Kasumi-1 (cell line): ENCODE measurements at places on chromosomes 3 and 15.

- DNase-seq: no peak
Observed at GRCh38 chr15:59396679-59397078, 24.0 kb upstream of the MYO1E start.

GRCh38 chr3:107897471-107898061 lies 193.3 kb downstream of the CD47 start:
- DNase-seq: peak; percentile 20

GRCh38 chr3:149271669-149272068 lies 50.0 kb upstream of the CP start:
- no peak for DNase-seq

DNA sequence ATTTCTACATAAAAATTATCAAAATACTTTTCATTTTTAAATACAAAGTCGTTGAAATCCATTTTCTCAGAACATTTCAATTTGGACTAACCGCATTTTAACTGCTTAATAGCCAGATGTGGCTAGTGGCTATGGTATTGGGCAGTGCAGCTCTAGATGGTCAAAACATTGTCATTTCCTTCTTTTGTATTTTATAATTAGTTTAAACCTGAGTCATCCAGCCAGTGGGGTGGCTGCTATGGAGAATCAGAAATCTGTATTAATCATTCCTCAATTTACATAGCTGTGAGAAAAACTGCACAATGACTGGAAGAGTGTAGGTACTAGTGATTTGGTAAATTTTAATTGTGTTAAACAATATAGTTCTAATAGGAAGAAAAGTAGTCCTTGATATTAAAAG lies 245.3 kb downstream of the PDZRN3 start:
- no peak for DNase-seq

GRCh38 chr15:48383031-48383430 lies 51.8 kb downstream of the DUT start:
- DNase-seq: no peak

- DNase-seq: peak; percentile 60
Observed at GRCh38 chr15:48811325-48811958, 573 bp upstream of the CEP152 start.

- DNase-seq: no peak
Observed at GRCh38 chr3:135246027-135246426, 451.0 kb downstream of the EPHB1 start.

DNA sequence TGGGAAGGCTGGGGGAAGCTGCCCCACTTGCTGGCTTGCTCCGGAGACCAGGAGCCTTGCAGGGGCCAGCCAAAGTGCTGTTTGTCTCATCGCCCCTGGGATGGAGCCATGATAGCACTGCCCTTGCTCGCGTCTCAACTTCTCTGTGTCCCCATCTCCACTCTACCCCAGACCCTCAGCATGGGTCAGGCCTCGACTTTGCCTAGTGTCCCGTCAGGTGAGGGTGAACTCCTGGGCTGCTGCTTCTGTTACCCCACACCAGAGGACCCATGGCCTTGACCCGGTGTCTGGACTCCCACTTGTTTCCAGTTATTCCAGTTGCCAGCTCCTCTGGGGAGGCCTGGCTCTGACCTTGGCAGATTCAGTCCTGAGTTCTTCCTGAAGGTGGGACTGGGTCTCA lies 36.5 kb upstream of the DUSP7 start:
- DNase-seq: no peak

GRCh38 chr3:62110443-62111225 lies 262.7 kb downstream of the FEZF2 start:
- no peak for DNase-seq

DNA sequence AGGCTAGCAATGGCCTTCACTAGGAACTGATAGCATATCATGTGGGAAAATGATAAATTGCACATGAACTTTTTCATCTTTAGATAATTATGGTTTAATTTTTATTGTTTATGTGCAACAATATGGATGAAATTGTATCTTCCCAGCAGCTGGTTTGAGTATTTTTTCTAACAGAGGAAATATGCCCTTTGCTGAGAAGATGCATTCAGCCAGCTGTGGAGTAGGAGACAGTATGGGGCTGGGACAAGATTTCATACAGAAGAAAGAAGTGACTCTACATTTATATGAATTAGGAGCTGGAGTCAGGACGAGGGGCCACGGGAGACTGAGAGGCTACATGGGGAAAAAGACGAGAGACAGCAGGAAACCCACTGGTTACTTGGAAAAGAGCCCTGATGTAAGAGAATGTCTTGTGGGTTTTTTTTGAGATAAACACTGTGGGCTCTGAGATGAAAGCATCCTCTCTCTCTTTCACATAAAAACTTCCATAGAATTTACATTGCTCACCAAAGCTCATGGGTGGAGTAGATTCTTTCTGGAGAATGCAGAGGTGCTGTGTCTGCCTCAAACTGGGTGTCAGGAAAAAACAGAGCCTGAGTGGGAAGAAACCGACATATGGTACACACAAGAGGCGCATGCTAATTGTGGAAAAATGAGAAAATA lies 115.2 kb upstream of the PDZRN3 start:
- no peak for DNase-seq
